ENCODE measurements at places on chromosomes 2 and 18.

DNA sequence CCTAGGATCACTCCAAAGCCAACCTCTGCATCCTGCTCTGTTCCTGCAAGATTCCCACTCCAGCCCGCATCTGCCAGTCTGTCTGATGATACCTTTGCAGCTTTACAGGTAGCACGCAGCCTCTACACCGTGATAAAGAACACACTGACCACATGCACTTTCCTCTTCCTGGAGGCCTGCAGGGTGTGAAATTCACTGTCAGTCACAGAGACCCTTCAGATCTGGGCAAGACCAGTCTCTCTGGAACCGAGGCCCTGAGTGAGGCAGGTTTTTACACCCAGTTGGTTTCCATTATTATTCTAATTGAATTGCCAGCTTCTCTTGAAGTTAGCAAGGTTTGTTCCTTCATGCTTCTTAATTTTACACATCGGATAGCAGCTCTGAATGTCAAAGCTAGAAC lies 30.5 kb upstream of the TWIST2 start:
- DNase-seq: no peak

GRCh38 chr18:70454704-70455322 lies 166.0 kb downstream of the SOCS6 start:
- no peak for DNase-seq

GRCh38 chr2:33287507-33288005 lies 188.9 kb upstream of the RASGRP3 start:
- no peak for DNase-seq

DNA sequence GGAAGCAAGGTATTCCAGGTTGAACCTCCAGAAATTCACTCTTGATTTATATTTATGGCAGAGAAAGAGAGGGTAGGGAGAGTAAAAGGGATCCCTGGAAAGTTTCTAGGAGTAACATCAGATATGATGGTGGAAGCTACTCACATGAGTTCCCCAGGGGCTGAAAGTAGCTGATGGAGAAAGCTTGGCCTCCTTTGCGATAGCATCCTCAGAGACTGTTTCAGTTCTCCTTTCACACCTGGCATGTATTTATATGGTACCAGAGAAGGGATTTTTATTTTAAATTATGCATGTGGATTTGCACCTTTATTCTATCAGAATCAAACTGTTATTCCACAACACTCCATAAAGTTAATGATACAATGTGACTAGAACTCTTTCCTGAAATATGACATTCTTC lies 126.3 kb upstream of the OSR1 start:
- no peak for DNase-seq

DNA sequence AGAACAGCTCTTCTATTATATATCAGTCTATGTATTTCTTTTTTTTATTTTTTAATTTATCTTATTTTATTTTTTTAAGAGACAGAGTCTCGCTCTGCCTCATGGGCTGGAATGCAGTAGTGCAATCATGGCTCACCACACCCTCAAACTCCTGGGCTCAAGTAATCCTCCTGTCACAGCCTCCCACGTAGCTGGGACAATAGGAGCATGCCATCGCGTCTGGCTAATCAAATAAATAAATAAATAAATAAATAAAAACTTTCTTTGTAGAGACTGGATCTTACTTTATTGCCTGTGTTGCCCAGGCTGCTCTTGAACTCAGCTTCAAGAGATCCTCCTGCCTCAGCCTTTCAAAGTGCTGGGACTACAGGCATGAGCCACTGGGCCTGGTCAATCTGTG lies 117.0 kb downstream of the RBMS1 start:
- no peak for DNase-seq

DNA sequence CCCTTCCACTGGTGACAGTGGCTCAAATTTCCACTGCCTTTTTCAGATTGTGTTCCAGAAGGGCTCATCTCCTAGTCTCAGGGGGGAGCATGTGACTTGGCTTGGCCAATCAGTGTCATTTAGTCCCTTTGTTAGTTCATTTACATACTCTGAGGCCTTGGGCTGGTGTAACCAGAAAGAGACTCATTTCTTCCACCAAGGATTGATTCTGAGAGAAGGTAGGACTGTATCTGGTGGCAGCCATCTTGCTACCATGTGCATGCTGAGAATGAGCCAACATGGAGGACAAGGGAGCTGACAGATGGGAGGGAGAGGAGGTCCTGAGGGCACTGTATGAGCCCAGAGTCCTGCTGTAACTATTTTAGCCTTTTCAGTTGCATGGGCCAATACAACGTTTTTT lies 191.7 kb downstream of the THSD7B start:
- DNase-seq: no peak

- no peak for DNase-seq
Observed at GRCh38 chr2:190031969-190032618, 30.4 kb downstream of the MSTN start.

All from right kidney (tissue), 9 donors.